ENCODE measurements at places on chromosomes 5 and 9. TPM values are rescaled to one million over a fixed set of nuclear protein-coding genes. Genes with fewer than 3 reads are reported as not detected.

SLC36A3 gene
- not detected for total RNA-seq

DNA sequence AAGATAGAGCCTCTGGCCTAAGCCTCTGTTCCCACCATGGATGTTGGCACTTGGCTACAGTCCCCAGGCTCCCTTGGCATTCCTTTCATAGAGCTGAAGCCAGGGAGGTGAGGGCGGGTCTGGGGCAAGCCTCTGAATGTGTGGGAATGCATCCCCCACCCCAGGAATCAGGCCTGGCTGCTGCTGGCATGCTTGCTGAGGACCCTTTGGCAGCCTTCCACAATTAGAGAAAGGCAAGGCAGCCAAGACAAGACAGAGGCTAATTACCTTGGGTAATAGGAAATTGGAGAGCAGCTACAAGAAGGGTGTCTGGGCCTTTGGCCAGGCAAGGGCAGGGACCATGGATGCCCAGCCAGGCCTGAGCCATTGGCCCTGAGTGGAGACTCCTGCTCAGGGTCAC is 204.4 kb upstream of the TRIM32 start:
- DNase-seq = no peak

- no peak for DNase-seq
These were observed 4.6 kb upstream of the PHYHD1 start for GRCh38 chr9:128916204-128916603.

- DNase-seq = no peak
These were observed 91.7 kb downstream of the RFK start for GRCh38 chr9:76302543-76302942.

Data from right lobe of liver (tissue), 6 donors.